Activated T-cell treated with anti-CD3 and anti-CD28 coated beads, Interleukin-2, amount 50 U/mL, for 48 hours (primary cell): ENCODE measurements at places on chromosomes 7 and 10.

GRCh38 chr10:103452506-103453230, 498 bp upstream of the CALHM2 start:
- no peak for DNase-seq

GRCh38 chr7:21568762-21569161, 25.9 kb downstream of the DNAH11 start:
- DNase-seq: no peak

GRCh38 chr10:31171402-31172083, 139.9 kb upstream of the ZNF438 start:
- DNase-seq: no peak

DNA sequence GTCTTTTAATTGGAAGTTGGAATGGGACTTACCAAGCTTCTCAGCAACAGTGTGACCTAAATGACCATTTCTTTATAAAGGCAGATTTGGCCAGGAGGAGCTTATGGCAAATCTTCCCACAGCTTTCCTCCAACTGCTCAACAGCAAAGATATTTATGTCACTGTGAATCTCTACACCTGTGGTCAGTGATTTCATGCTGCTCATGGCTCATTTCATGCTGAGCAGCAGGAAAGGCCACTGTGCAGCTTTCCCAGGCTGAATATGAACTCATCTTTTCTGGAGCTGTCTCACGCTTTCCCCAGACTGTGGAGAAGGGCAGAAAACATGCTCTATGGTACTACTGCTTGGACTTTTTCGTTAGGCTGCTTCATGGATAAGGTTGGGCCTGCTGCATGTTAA, 29.8 kb downstream of the CALCR start:
- no peak for DNase-seq

DNA sequence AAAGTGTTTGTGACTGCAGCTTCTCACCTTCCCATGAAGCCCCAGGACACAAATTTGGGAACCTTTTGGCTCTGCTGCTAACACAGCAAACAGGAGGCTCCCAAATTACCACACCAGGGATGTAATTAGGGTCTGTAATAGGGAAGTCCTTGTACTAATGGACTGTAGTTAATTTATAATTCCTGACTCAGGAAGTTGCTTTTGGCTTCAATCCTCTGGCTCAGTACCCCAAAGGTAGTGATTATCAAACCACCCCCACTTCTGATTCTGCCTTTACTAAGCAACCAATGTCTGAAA, 3.8 kb upstream of the MALSU1 start:
- DNase-seq: no peak

DNA sequence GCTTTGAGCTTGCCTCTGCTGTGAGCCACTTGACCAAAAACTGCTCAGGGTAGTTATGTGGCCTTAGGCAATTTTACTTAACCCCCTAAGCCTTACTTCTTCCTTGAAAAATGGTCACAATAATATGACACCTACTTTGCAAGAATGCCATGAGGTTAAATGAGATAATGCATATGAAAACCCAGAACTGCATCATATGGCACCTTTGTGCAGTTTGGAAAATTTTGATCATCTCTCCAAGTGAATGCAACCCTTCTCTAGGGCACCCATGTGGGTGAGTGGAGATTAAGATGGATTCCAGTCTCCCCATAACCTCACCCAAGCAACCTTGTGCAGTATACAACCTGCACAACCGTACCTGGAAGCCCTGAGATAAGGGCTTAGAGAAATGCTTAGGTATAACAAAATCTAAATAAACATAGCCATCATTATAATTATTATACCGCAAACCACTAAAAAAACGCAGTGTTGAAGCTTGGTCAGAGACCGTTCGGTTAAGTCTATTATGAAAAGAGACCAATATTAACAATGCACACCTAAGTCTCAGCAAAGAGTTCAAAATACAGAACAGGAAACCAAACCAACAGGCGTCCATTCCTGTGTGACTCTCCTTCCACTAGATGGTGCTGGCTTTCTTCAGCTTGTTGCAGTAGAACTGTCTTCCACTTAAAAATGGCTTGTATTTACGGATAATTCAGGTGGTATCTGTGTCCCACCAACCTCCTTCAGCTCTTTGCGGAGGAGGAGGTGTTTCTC, 21.0 kb upstream of the ASB15 start:
- DNase-seq: no peak

GRCh38 chr7:27873981-27874957, 134.3 kb downstream of the TAX1BP1 start:
- no peak for DNase-seq

GRCh38 chr10:88624840-88625239, 38.3 kb downstream of the LIPJ start:
- DNase-seq: no peak

GRCh38 chr7:105014693-105015389, 836 bp downstream of the KMT2E start:
- DNase-seq: peak; percentile 66

DNA sequence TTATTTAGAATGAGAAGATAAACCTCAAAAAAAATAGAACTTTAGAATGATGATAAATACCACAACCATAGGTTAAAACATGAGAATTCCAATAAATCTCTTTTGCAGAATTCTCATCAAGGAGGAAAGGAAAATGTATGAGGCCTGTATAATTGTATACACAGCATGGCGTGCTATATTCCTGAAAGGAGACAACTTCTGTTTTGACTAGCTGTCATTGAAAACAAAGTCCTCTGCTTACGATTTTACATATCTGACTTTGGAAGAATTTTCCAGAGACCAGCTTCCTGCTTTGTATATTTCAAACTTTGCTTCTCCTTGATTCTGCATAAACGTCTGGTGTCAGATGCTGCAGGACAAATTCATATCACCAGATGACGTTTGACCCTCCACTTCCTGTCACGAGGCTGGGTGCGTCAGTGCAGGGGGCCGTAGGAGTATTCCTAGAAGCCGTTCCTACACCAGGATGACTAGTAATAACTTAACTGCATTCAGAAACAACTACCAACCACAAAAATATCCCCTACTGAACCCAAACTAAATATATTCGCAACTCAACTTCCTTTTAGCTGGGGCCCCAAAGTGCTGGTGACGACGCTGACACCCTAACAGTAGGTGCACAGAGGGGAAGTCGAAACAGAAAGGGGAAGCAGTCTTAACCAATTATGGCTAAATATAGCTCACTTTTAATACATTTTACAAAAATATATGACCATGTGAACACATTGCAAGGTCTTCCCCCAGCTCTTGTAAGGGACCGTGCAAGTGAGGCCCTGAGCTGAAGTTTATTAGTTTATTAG, 178.6 kb upstream of the INHBA start:
- DNase-seq: peak; percentile 79

DNA sequence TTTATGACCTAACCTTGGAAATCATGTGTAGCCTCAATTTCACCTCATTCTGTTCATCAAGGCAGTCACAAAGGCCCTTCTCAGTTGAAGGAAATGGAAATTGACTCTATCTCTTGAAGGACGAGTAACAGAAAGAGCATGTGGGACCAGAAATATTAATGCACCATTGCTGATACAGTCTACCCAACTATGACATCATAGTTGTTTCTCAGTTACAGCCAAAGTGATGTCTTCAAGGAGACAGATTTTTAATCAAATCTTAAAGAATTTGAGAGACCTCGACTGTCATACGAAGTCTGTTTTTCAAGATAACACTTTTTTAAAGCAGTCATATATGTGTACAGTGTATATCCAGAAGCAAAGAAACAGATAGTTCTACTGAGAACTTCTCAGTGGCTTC, 335.7 kb upstream of the PHF14 start:
- no peak for DNase-seq

DNA sequence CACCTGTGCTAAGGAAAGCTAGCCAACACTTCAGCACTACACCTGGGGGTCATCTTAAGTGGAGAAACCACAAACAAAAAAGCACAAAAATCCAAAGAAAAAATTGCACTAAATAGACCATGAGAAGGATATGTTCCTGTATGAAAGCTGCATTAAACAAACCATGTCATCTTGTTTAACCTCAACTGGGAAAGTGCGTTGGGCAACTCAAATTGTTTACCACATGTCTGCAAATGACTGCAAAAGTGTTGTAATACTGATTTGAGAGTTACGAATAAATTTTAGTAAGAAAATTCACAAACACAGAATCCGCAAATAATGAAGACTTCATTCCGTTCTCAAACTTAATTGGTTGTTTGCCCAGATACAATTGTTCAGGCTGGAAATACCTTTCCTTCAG, 111.9 kb upstream of the EGFR start:
- no peak for DNase-seq

GRCh38 chr10:51397695-51398094, 301.7 kb downstream of the CSTF2T start:
- DNase-seq: no peak

DNA sequence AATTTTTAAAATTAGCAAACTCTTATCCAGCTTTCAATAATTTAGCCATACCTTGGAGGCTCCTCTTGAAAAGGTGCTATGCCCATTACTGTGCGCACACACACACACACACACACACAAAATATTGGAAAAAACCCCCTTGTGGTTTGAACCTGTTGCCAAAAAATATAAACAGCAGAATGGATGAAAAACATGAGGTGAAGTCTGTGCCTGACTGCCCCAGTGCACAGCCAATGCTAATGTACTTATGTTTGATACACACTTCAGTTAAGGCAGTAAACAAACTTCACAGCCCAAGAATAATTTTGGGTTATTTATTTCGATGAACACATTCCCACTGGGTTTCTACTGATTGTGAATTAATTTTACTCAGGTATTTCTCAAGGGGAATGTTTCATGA, 113.2 kb upstream of the SEM1 start:
- DNase-seq: no peak

DNA sequence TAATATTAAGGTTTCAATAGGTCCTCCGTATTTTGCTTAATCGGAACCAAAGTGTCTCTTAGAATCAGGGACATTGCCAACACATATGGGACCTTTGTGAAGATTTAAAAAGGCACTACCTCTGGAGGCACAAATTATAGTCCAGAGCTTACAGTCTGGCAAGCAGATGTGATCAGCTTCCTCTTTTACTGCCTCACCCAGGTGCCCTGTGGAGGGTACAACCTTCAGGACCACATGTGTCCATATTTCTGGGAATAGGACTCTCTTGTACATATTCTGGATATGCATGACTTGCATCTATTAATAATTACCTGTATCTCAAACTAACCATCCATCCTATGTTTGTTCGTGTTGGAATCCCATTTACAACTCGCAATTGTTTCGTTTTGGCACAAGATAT, 60.0 kb downstream of the HGF start:
- no peak for DNase-seq

DNA sequence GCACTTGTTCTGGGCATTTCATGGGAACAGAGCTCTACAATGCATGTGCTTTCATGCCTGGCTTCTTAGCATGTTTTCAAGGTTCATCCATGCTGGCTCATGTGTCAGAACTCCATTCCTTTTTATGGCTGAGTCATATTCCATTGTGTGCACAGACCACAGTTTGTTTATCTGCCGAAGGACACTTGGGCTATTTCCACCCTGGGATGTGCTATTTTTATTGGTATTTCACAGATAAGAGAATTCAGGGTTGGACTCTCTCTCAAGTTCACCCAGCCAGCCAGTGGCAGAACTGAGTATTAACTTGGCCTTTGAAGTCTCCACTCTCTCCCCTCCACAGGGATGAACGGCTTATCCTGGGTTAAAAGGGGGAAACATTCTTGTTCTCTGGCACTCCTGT, 190.7 kb upstream of the GPR26 start:
- DNase-seq: no peak

- DNase-seq: peak; percentile 27
Observed at GRCh38 chr10:93703066-93703465, 674 bp upstream of the FRA10AC1 start.

DNA sequence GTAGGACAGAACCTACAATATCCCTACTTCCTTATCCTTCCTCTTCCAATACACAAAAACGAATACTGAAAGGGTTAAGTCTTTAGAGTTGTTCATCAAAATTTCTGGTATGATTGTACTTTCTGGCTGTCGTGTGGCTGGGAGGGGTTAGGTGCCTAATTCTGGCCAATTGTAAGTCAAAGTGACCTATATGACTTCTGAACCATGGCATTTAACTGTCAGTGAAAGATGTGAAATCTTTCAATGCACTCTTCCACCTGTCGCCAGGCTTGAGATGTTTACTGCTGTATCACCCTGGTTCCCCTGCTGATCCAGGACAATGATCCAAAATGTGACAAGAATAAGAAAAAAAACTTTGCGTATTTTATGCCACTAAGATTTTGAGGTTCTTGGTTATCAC, 20.8 kb downstream of the EPC1 start:
- DNase-seq: no peak

DNA sequence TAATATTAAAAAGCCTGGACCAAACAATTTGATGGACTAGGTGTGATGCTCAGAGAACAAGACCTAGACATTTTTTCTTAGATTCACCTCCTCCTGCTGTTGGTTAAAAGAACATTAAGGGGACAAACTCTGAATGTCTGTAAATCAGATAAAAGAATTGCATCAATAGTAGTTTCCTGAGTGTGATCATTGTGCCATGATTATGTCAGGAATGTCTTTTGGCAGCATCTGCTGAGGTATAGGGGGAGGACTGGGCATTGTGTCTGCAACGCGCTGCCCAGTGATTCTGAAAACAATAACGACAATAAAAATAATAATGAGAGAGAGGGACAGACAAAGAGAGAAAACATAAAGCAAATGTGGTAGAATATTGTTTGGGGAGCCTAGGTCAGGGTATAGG, 6.9 kb downstream of the C7orf57 start:
- no peak for DNase-seq

DNA sequence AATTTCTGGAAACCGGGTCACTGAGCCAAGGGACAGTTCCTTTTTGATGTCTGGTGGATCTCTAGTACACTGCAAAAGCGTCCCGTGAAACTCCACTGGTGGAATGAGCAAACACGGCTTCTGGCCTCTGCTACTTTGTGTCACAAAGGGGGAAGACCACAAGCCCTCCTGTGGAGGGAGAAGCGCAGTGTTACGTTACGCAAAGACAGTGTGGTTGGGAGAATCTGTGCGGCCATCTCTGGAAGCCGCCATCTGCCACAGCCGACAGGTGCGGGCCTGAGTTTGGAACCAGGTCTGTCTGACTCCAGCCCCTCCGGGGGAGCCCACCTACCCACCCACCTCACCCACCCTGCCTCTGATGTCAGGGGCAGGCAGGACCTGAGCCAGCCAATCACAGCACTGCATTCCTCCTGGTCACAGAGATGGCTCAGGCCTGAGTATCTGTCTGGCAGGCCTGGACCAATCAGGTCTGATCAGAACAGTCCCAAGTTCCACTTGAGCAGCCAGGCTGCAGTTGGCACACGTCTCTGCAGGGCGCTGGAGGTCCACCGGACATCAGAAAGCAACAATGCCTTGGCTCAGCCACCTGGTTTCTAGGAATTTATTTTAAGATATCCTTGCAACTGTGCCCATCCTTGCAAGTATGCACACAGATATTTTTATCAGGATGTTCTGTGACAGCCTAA, 3.0 kb upstream of the CYP2W1 start:
- DNase-seq: no peak

DNA sequence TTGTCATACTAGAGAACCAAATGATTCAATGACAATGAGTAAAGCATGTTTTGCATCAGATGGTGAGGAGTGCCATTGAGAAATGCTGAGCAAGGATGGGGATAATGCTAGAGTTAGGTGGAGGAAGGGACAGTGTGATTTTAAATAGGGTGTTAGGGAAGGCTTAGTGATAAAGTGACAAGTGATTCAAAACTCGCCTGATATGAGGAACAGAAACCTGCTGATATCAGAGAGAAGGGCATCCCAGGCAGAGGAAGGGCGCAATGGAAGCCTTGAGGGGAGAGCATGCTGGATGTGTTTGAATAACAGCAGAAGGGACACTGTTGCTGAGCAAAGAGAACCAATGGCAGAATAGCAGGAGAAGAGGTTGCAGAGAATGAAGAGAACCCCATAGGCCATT, 196.2 kb downstream of the NRG3 start:
- no peak for DNase-seq

- DNase-seq: peak; percentile 7
Observed at GRCh38 chr7:135236727-135237126, 3.1 kb downstream of the STRA8 start.
